ENCODE measurements at places on chromosomes 5 and 9.

GRCh38 chr5:161036296-161036695, 184.3 kb upstream of the ATP10B start:
- DNase-seq, result no peak

- DNase-seq, result no peak
These were observed 30.4 kb downstream of the ELL2 start for GRCh38 chr5:95931079-95931833.

DNA sequence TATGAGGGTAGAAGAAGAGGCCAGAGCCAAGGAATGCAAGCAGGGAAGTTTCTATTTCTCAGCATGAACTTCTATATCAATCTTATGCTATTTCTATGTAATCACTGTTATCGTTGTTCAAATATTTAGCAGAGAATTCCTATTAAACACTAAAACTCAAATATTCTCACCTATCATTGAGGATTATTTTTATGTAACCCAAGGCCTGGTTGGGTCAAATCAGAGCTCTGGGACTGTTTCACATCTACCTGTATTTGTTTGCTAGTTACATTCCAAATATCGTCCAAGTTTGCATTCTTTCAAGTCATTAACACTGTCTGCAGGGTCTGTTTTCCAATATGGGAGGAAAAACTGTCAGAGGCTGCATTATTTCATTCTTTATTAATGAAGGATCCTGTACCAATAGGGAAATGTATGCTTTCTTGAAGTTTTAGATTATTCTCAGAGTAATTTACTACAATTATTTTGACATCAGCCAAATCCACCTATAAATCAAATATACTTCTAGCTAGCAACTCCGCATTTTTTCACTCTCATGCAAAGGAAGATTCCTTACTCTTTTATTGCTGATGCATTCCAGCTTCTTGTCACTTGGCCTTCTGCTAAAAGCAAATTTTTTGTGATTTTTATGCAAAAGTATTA, 52.2 kb downstream of the LURAP1L start:
- DNase-seq, result no peak

DNA sequence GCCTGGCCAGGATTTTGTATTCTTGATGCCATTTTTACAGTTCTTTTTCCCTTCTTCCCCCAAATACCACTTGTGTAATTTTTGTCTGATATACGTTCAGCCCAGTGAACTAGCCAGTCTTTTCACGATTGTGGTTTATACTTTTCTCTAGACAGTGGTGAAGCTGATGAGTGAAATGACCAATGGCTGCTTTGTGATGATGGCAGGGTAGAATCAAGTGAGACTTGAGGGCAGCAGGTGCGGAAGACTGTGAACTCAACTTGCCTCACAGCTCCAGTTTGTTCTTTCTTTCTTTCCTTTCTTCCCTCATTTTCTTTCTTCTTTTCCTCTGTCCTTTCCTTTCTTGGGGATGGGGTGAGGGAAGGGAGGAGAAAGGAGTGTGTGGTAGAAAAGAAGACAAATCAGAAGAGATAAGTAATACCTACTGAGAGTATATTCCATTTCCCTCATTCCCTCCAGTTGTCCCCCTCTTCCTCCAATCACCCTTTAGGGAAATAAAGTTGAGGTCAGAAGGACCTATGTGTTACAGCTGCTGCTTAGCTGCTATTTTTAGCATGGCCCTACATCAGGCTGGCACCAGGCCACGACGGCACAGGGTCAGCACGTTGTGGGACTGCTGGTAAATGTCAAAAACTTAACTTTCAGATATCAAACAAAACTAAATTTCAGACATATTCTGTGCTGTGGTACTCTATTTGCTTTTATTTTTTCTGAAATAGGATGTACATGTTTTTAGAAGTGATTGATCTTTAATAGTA, 12.3 kb downstream of the ZSWIM6 start:
- DNase-seq, result no peak

DNA sequence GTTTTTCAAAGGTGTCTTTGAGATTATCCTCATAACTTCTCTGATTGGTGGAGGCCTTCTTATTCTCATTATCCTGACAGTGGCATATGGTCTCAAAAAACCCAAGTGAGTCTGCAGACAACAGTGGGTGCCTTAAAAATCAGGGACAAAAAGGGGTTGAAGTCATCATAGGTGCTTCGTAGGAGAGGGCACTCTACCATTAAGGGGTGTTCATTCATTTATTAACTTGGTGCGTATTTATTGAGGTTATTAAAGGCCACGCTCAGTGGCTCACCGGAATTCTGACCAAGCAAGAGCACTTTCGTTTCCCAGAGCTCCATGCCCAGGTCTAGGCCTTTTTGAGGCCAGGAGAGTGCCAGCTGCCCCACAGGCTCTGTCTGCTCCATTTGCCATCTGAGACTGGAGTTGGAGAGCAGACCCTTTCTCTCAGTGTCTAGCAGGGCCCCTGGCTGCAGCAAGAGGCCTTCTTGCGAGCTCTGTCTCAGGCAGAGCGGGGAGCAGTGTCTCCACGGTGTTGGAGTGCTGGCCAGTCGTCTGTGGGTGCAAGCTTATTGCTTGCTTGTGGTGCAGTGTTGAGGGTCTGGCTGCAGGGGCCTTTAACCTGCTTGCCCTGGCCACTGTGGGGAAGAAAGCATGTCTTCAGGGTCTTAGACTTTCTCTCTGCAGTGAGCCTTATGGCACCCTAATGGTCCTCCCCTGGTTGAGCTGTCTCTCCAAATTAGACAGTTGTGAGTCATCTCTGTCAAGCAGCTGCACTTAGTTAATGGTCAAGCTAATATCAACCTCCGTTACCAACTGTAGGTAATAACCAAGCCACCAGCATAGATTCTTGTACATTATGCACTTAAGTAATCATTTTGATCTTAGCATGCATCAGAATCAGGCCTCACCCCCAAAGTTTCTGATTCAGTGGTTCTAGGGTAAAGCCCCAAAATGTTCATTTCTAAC, 62.6 kb downstream of the IL31RA start:
- DNase-seq, result peak; percentile 77

- DNase-seq, result no peak
These were observed 35.5 kb downstream of the DDX46 start for GRCh38 chr5:134794082-134794481.

GRCh38 chr5:73958037-73958436, 332.0 kb downstream of the ARHGEF28 start:
- DNase-seq, result no peak

DNA sequence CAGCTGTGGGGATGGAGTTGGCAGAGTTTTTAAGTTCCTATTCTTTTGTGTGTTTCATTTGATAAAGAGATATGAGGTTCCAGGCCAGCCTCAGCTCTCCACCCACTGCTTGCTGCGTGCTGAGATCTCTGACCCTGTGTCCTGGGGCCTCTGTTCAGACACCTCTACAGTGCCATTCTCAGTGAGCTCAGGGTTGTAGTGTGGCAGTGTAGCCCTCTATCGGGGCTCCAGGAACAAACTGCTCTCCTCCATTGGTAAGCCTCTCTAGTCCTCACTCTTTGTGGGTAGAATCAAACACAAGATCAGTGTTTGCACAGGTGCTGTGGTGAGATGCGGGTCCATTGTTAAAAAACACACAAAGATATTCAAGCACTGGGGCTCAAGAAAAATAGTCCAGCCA, 386.6 kb upstream of the RPS23 start:
- DNase-seq, result no peak

DNA sequence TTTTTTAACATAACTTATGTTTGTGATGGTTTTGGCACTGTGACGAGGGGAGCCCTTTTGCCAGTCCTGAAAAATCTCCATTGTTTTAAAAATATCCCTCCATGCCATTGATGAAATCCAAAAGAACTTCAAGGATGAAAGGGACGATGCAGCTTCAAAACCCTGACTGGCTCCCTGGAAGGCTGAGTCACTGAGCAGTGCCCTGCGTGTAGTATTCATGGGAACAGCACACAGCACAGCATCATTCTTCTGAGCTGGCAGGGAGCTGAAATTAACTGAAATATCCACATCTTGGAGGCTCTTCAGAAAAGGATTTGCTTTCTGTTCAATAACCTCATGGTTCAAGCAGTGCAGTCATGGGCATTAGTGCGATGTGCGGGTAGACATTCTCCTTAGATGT, 29.7 kb downstream of the PDE4D start:
- no peak for DNase-seq

DNA sequence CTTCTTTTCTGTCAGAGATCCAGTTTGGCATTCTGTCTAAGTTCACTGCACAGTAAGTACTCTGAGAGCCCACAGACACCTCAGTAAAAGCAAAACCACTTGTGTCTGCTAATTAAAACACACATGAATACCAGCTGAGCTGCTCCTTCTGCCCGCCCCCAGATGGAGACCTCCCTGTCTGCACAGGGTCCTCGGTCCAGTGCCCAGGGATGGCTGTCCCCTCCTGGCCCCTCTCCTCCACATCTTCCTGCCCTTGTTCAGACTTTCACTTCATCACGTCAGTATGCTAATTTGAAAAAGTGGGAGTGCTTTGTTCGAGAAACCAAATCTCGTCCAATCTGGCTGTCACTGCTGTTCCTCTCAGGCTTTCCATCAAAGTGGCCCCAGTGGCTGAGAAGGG, 43.5 kb downstream of the LIX1 start:
- no peak for DNase-seq

DNA sequence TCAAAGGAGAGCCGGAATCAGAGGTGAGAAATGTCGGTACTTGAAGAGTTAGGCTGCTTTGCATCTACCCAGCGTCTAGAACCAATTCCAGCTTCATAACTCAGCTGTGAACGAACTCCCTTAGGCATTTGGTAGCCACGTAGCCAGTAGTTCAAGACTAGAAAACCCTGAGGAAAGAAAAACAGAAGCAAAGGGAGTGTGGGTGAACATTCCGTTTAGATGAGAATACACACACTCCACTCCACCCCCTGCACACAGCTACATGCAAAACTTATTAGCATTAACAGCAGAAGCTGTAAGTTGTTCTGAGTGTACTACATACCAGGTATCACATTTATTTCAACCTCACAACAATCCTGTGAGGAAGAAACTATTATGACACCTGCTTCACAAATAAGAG, 78.3 kb downstream of the SMIM23 start:
- no peak for DNase-seq

GRCh38 chr5:150305095-150305494, 2.4 kb upstream of the ARSI start:
- no peak for DNase-seq

GRCh38 chr5:56543441-56544388, 271.6 kb upstream of the MAP3K1 start:
- DNase-seq, result no peak

GRCh38 chr5:179203248-179203647, 142.0 kb downstream of the ADAMTS2 start:
- no peak for DNase-seq

- DNase-seq, result no peak
These were observed 2.8 kb downstream of the CAMK2A start for GRCh38 chr5:150286820-150287219.

DNA sequence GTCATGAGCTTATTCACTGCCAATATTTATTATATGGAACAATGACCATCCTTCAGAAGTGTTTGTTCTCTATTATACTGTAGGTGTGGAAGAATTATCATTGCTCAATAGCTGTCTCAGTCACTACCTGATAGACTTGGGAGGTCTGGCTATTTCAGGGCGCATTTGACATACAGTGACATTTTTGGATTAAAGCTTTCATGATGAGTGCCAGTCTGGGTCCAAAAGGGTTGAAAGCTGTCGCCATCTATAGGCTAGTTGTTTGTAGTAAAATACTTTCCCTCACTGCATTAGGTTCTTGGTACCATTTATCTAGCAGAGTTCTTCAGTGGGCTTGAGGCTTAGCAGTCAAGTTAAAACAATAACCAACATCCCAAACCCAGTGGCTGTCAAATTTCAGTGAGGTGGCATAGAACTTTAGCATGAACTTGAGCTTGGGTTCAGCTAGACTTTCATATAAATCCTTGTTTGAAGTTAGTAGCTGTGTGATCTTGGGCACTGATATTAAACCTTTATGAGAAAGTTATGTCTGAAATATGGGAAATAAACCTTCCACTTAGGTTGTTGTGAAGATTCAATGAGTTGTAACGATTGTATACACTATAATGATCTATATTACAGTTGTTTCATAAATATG, 110.5 kb upstream of the CDKN2B start:
- DNase-seq, result no peak

DNA sequence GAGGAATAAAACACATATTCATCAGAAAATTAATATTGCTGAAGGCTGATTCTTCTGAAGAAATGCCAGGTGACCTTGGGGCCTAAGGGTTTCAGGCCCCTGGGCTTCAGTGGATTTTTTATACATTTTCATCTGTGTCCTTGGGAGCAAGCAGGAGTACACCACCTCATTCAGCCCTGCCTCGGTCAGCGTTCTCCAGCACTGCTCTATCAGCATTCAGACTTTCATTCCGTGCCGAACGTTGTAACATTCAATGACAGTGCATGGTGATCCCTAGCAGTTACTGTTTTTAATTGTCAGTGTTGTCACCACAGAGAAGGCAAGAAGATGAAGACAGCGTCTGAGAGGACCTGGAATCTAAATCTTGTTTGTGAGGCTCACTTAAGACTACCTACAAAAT, 490.4 kb downstream of the DNAH5 start:
- no peak for DNase-seq

DNA sequence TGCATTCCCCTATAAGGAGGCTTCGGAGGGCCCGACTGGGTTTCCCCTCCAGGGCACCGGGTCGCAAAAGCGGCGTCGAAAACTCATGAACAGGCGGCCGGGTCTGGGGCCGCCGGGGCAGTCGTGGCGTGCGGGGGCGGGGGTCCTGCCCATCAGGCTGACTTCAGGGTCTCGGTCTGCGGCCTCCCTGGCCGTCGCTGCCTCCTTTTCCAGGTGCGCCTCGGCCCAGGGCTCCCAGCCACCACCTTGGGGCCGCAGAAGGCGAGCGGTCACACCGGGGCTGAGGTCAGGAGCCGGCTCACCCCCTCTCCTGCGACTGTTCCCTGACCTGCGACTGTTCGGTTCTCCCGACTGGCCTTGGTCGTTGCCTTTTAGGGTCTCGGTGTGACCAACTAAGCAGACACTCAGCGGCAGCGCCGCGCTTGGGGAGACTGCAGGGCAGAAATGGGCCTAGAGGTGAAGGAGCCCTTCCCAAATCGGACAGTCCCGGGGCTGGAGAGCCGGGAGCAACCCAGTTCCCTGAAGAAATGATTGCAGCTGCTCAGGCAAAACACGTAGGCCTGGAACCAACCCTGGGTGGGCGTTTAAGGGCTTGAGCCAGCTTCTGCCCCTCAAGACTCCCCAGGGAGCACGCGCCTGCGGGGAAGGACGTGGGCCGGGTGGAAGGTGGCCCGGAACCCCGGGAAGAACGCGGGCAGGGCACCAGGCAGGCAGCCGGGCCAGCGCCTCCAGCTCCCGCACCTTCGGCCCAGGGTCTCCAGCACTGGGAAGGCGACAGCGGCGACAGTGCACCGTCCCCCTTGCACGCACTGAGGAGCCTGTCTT, 11.2 kb downstream of the IRX2 start:
- no peak for DNase-seq

- no peak for DNase-seq
These were observed 134.5 kb downstream of the NFIB start for GRCh38 chr9:14179449-14179848.

GRCh38 chr5:159170021-159170420, 39.3 kb downstream of the RNF145 start:
- no peak for DNase-seq

GRCh38 chr9:4859035-4859434, 66.3 kb downstream of the RCL1 start:
- DNase-seq, result no peak

Measured in vagina (tissue), 2 donors.